ENCODE measurements at places on chromosomes 5 and 9.

- DNase-seq = no peak
Measured at GRCh38 chr9:121584421-121584820, 67.0 kb upstream of the DAB2IP start.

GRCh38 chr5:75526070-75526469 is 14.4 kb downstream of the POLK start:
- DNase-seq = no peak

- no peak for DNase-seq
Measured at GRCh38 chr5:56305001-56305950, 72.1 kb upstream of the ANKRD55 start.

GRCh38 chr5:176812269-176813259 is 2.2 kb downstream of the UNC5A start:
- no peak for DNase-seq

DNA sequence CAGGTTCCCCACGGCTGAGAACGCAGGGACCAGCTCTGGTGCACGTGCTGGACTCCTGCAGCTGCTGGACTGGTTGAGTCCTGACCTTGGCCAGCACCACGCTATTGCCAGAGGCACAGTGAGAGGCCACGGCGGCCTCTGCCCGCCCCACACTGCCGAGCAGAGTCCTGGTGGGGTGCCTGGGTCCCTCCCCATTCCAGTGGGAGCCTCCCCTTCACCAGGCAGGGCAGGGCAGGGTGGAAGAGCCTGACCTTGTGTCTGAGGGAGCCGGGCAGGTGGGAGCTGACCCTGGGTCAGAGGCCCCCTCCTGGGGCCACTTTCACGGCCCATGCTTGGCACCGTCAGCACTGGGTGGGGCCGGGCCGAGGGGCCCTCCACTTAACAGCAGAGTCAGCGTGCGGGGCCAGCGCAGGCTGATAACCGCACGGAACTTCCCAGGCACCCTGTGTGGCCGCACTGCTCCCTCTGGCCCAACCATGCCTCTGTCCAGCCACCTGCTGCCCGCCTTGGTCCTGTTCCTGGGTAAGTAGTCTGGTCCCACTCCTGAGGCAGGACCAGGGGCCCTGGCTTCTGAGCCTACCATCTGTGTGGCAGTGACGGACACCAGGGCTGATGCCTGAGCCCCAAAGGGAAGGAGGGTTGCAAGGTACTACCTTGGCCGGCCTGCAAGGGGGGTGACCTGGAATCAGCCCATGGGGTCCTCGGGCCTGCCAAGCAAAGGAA is at the start of gene MAMDC4:
MAMDC4 (plus strand) TSS at position 406 of the 723 bp plus-strand sequence; CDS start at position 477, 71 bp downstream.
- no peak for DNase-seq

DNA sequence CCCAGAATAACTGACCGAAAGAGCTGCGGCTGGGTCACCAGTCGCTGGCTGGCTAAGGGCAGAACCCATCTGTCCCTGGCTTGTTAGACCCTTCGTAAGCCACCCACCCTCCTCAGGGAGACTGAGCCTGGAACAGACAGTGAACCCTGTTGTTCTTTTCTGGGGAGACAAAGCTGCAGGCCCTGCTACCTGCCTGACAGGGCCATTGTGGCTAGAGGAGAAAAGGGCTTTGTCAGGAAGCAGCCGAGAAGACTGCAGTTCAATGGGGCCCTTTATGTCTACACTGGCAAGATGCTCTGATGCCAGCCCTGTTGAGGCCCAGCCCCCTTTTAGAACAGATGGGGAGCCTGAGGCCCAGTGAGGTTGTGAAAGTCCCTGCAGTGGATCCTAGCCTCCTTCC is 3.7 kb upstream of the NIPAL4 start:
- DNase-seq = no peak

DNA sequence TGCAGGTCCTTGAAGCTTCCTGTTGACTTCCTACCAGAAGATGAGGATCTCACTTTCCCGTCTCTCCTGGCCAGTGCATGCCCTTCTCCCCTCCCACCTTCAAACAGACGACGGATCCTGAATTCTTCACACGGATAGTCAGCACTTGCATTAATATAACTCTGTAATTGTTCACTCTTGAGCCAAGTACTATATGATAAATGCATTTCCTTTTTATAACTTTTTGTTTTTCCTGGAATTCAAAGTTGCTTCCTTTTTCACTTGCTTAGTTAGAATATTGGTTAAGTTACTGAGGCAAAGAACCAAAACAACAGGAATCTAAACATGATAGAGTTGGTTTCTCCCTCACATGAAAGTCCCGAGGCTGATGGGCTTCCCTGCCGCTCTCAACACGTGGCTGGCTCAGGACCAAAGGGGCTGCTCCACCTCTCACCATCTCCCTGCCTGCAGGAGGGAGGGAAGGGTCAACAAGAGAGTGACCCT is 20.2 kb upstream of the EGFL7 start:
- DNase-seq = no peak

GRCh38 chr5:380701-381309 is 59.3 kb downstream of the AHRR start:
- DNase-seq = no peak

GRCh38 chr5:58778888-58779287 is 196.0 kb downstream of the RAB3C start:
- DNase-seq = no peak

DNA sequence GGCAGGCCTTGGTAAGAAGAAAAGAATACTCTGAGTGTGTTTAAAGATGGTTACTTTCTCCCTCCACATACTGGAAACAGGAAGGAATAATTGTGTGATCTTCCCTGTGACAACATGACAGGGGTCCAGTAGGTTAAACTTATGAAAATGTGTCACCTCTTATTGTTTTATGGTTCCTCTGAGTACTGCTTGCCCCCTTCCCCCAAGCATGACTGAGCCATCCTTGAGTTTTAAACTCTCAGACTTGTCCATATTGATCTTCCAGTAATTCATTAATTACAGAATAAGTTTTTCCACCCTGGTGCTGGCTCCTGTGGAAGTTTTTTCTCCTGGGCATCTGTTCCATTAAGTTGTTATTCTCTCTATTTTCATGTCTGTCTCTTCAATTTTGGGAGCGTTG is 95.8 kb downstream of the CNTLN start:
- no peak for DNase-seq

DNA sequence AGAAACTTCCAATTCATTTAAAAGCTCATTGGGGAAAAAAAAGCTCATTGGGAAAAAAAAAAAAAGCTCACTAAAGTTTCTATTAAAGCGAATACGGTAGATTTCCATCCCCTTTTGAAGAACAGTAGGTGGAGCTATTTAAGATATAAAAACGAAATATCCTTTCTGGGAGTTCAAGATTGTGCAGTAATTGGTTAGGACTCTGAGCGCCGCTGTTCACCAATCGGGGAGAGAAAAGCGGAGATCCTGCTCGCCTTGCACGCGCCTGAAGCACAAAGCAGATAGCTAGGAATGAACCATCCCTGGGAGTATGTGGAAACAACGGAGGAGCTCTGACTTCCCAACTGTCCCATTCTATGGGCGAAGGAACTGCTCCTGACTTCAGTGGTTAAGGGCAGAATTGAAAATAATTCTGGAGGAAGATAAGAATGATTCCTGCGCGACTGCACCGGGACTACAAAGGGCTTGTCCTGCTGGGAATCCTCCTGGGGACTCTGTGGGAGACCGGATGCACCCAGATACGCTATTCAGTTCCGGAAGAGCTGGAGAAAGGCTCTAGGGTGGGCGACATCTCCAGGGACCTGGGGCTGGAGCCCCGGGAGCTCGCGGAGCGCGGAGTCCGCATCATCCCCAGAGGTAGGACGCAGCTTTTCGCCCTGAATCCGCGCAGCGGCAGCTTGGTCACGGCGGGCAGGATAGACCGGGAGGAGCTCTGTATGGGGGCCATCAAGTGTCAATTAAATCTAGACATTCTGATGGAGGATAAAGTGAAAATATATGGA is at the start of gene PCDHGA12:
PCDHGA12 (plus strand) TSS at position 176 of the 782 bp plus-strand sequence; CDS start at position 429, 253 bp downstream.
- no peak for DNase-seq

DNA sequence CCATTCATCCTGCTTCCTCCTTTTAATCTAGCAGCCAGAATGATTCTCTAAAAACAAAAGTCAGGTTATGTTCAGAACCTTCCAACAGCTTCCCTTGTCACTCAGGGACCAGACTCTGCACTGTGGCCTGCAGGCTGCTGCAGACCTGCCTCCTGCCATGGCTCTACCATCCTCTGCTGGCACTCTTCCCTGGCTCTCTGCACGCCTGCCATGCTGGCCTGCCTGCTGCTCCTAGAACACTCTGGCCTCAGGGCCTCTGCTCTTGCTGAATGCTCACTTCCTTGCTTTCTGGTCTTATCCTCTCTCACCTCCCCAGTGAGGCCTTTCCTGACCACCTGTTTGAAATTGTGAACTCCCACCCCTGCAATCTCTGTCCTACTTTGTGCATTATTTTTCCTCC is 149.4 kb downstream of the CD180 start:
- DNase-seq = no peak

DNA sequence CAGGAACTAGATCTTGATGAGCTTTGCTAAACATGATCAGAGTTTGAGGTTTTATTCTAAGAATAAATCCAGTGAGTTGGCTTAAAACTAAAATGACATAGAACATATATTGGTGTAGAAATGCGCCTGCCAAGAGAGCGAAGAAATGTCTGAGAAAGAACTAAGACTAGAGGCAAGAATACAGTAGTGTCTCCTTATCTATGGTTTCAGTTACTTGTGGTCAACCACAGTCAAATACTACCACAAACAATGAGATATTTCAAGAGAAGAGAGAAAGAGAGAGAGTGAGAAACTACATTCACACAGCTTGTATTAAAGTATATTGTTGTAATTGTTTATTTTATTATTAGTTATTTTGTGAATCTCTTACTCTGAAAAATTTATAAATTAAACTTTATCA is 254.4 kb upstream of the CDH10 start:
- no peak for DNase-seq

DNA sequence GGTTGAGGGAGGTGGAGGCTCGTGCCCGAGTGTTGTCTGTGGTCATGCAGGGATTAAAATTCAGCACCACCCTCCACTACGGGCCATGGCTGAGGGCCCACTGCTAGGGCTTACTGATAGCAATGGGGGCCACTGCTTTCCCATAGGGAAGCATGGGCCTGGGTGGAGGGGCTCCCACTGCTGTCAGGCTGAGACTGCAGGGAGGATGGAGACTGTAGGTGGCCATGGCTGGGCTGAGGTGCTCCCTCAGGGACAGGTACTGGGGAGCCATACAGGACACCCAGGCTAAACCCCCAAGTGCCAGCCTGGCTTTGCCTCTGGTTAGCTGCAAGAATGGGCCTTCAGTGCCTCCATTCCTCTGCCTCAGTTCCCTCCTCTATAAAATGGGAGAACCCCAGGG is 26.1 kb downstream of the FAM163B start:
- DNase-seq = no peak

DNA sequence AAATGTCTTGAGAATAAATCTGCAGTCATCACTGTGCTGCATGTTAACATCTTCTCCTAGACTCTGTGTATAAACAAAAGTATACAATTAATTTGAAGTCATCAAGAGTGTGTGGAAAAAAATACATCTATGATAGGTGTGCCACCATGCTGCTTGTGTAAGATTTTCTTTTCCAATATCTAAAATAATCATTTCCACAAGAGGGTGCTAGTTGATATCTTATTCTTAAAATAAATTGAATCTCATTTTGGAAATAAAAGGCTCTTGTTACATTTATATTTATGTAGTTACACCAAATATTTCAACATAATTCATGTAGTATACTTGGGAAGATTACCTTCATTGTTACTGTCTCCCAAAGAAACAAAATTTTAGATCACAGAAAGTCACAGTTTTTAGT is 14.1 kb upstream of the MOCS2 start:
- DNase-seq = no peak

GRCh38 chr9:130329061-130329460 is 63.5 kb downstream of the HMCN2 start:
- DNase-seq = no peak

- no peak for DNase-seq
Measured at GRCh38 chr5:157732596-157733262, 1.5 kb downstream of the THG1L start.

- DNase-seq = no peak
Measured at GRCh38 chr5:133029416-133029815, 3.1 kb upstream of the ZCCHC10 start.

DNA sequence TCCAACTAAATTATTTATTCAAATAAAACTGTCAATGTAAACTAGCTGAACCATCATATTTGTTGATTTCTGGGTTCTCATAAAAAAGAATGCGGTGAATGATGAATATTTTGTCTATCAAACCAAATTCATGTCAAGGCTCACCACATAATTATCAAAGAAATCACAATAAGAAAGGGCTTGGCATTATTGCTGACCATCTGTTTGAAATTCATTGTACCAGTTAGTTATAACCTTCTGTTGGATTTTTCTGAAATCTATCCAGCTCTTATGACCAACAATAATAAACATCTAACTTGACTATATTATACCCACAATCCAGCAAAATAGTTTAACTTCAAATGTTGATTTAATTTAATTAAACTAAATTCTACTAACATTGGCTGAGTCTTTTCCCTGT is 53.1 kb downstream of the GABRA1 start:
- no peak for DNase-seq

GRCh38 chr5:17260549-17260948 is 43.1 kb downstream of the BASP1 start:
- no peak for DNase-seq

DNA sequence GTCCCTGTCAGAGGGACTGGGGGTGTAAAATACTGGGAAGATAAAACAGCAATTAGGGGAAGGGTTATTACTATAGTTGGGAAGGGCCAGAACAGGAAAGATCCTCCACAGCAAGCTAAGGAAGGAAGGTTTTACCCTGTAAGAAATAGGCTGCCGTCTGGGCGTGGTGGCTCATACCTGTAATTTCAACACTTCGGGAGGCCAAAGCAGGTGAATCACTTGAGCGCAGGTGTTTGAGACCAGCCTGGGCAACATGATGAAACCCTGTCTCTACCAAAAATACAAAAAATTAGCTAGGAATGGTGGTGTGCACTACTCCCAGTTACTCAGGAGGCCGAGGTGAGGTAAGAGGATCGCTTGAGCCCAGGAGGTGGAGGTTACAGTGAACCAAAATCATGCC is 165.1 kb upstream of the TLX3 start:
- no peak for DNase-seq

- DNase-seq = no peak
Measured at GRCh38 chr9:15735083-15735857, 182.4 kb downstream of the CCDC171 start.

GRCh38 chr5:39502704-39503103 is 77.9 kb upstream of the DAB2 start:
- no peak for DNase-seq

GRCh38 chr9:99023831-99024230 is 80.1 kb downstream of the COL15A1 start:
- no peak for DNase-seq

- no peak for DNase-seq
Measured at GRCh38 chr5:9251379-9251980, 294.4 kb downstream of the SEMA5A start.

DNA sequence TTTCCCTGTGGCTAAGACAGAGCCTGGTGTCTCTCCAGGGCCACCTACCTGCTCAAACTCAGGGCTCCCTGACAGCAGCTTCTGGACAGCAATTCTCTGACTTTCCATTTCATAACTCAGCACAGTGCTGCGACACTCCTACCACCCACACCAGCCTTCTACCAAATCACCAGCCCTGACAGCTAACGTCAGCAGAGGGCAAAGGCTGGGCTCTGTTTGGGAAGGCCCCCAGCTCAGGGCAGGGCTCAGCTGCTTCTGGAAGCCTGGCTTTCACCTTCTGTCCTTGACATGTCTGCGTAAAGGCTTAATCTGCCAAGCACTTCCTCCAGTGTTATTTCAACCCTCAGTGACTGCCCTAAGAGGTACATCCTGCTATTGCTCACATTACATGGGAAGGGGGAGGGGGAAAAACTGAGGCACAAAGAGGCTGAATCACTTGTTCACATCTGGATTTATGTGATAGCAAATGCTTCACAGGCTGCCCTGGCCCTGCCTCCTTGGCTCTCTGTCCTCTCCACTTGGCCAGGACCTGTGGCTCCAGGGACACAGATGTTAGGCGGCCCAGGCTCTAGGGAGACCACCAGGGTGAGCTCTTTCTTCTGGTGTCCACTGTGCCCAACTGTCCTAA is 102.5 kb upstream of the PANK3 start:
- DNase-seq = no peak

Measured in NCI-H1930 (cell line).